ENCODE measurements at places on chromosomes 5 and 9.
A peak's percentile ranks its signal among the peaks of the same experiment; 100 is the strongest.

DNA sequence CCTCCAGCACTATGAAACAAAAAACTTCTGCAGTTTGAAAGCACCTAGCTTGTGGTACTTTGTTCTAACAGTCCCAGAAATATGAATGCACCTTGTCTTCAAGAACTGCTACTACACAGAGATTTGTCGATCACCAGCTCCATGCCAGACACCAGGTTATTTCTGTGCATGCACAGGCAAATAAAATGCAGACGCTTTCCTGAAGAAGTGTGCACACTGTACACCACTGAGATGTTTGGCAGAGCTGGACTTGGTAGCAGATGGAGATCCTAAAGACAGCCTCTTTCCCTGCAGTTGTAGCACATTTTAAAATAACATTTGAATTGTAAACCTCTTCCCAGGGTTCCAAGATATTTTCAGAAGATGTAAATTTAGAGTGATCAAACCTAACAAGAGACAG lies 730.0 kb downstream of the MTRR start:
- peak; percentile 34 for DNase-seq

GRCh38 chr9:106286249-106286648 lies 576.7 kb upstream of the ZNF462 start:
- peak; percentile 36 for DNase-seq

DNA sequence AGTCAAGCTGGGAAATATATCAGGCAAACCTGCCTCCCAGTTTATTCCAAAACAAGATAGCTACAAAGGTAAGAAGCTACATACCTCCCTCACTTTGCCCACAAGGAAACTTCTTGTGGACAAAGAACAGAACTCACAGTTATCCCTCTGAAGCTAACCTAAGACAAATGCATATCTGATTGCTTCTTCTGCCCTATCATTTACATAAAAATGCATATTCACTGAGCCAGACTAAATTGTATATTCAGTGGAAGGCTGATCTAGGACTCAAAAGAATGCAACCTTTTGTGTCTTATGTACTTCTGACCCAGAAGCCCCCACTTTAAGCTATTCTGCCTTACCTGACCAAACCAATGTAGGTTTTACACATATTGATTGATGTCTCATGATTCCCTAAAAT lies 276.8 kb downstream of the HTR1A start:
- no peak for DNase-seq

DNA sequence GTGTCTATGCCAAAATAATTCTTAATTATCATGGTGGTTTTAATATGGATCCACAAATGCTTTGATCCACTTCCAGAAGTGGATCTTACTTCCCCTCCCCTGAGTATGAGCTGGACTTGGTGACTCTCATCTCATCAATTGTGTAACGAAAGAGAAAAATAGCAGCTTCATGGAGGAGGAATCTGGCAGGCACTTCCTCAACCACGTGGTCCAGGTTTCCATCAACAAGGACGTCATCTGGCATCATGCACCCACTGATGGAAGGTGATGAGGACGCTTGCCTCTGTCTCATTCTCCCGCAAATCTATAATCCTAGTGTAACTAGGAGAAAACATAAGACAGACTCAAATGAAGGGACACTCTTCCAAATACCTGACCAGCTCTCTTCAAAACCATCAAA lies 54.6 kb upstream of the S1PR3 start:
- no peak for DNase-seq

- DNase-seq: no peak
Observed at GRCh38 chr9:121388140-121388905, 18.3 kb upstream of the STOM start.

DNA sequence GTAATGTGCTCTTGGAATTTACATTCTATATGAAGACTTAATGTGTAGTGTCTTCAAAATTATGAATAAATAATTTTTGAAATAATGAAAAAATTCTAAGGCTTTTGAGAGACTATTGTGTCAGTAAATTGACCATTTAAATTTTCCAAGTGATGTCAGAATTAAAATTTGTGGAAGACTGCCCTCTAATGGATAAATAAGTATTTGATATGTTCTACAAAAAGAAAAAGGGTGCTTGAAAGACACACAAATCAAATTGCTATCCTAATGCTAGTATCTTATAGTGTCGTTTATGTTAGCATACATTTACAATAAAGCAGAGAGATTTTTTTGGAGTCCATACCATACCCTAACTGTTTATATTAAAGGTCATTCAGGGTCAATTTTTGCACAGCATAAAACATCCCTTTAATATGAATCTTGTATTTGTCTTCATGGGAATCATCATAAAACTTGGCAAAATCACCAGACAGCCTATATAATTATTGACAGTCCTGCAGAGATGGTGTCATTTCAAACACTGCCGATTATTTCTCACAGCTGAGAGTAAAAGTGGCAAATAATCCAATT lies 120.8 kb upstream of the SLC27A6 start:
- peak; percentile 8 for DNase-seq

DNA sequence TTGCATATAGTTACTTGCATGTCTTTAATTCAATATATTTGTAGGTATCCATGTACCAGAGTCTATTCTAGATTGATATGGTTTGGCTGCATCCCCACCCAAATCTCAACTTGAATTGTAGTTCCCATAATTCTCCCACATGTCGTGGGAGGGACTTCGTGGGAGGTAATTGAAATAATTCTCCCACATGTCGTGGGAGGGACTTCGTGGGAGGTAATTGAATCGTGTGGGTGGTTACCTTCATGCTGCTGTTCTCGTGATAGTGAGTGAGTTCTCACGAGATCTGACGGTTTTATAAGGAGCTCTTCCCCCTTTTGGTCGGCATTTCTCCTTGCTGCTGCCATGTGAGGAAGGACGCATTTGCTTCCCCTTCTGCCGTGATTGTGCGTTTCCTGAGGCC lies 16.5 kb downstream of the FBXL7 start:
- DNase-seq: no peak

GRCh38 chr5:58076483-58077257 lies 383.2 kb downstream of the PLK2 start:
- no peak for DNase-seq

DNA sequence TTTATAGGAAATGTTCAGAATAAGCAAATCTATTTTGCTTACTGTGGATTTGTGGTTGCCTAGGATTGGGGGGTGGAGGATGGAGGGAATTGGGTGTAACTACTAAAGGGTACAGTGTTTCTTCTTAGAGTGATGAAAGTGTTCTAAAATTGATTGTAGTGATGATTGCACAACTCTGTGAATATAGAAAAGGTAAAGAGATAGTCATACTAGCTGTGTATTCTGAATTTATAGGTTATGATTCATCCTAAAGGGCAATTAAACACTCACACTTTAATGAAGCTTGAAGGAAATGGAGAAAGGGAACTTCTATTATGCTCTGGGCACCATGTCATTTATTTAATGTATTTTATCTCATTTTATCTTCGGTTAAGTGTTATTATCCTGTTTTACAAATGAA lies 9.9 kb downstream of the TXNDC8 start:
- DNase-seq: no peak

- no peak for DNase-seq
Observed at GRCh38 chr5:14944996-14945395, 73.4 kb upstream of the ANKH start.

GRCh38 chr5:42518595-42519221 lies 95.5 kb downstream of the GHR start:
- no peak for DNase-seq

DNA sequence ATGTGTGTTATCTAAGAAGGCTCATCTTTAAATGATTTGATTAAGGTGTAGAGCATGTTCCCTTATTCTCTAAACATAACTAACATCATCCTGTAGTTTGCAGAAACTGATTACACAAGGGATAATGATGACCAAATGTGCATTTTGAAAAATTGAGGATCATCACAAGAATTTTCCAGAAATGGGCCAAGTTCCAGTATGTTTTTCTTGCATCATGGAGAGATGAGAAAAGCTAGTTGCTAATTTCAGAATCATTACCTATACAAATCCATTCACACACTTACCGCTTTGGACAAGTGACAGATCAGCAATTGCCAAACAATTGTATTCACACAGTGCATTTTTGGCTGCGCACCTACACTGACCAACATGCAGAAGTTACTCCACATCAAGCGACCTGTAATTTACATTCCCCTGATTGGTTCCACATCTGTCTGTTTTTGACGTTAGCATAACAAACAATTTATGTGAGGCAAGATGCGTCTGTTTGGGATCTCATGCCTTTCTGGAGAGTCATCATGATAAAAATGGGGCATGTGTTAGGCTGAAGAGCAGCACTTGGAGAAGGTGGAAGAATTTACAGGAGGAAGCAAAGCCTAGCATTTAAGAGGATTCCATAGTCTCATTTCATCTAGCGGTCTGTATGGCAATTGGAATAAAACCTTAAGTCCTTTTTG lies 2.8 kb upstream of the BNC2 start:
- DNase-seq: no peak

- no peak for DNase-seq
Observed at GRCh38 chr9:131366761-131367401, 27.0 kb upstream of the PRRC2B start.

GRCh38 chr5:160312134-160312959 lies at the start of gene CCNJL:
Gene CCNJL (minus strand): TSS chr5:160312564. CDS start chr5:160311923, 641 bp downstream.
- DNase-seq: peak; percentile 4

GRCh38 chr5:146516151-146516475 lies at the start of gene GPR151:
Gene GPR151 (minus strand): TSS chr5:146516190. CDS start chr5:146516113, 77 bp downstream.
- DNase-seq: no peak

GRCh38 chr9:136623016-136623841 lies 39.5 kb upstream of the EGFL7 start:
- DNase-seq: no peak

- DNase-seq: no peak
Observed at GRCh38 chr5:50863534-50864170, 197.2 kb downstream of the PARP8 start.

GRCh38 chr9:35028341-35028740 lies 38.8 kb downstream of the DNAJB5 start:
- DNase-seq: no peak

GRCh38 chr5:116032094-116032517 lies at the start of gene ARL14EPL:
Gene ARL14EPL (plus strand): TSS chr5:116032472. CDS start chr5:116051466, 18,994 bp downstream.
- DNase-seq: no peak

- DNase-seq: peak; percentile 70
Observed at GRCh38 chr9:136949817-136950655, 2.0 kb upstream of the LCN12 start.

GRCh38 chr5:75262271-75262670 lies 25.6 kb upstream of the ANKRD31 start:
- no peak for DNase-seq

- DNase-seq: no peak
Observed at GRCh38 chr9:117156771-117157535, 257.9 kb downstream of the ASTN2 start.

DNA sequence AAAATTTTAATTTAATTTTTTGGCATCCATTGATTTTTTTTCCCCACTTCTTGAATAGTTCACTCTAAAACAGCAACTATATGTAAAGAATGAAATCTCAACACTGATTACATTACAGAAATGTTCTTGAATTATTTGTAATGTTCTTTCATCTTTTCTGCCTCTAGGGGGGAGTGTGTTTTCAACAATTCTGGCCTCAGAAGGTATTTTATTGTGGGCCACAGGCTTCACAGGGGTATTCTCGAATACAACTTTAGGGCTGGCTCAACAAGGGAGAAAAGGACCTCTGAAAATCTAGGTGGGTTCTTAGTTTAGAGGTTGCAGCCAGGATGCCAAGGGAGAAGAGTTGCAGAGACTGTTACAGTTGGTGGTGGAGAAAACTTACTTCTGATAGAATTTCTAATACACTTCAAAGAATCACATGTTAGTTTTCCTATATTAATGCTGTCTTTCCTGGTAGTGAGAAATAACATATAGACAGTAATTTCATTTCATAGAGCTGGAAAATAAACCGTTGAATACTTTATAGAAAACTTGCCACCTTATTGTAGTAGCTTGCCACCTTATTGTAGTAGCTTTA lies 3.6 kb upstream of the NPR3 start:
- no peak for DNase-seq

DNA sequence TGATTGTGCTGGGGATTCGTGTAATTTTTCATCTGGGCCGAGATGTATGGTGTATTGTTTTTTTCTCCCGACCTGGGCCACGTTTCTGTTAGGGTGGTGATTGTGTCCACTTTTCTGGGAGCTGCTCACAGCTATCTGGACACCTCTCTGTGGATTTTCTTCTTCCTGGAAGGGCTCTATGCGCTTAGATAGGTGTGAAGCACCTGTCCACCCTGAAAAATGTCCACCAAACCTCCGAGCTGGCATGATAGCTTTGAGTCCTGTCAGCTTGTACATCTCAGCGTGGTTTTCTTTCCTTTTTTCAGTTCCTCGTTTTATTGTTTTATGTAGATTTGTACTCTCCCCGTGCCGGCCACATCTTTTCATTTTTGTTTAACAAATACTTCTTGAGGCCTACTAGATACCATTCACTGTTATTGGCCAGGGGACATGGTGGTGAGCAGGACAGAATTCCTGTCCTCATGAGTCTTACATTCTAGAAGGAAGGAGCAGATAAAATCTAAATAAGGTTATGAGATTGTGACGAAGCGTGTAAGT lies 1.1 kb downstream of the UGCG start:
- no peak for DNase-seq
